PC-9 (cell line): ENCODE measurements at places on chromosomes 6 and 20.

GRCh38 chr6:123844011-123844410 is 40.3 kb downstream of the NKAIN2 start:
- no peaks in the 10 kb centered on the region for H3K27me3 ChIP-seq
- no peaks in the 10 kb centered on the region for H3K4me1 ChIP-seq
- H3K36me3 ChIP-seq, result no peaks in the 10 kb centered on the region
- no peak overlapping the region for H3K4me3 ChIP-seq
- no peak for DNase-seq

- H3K4me1 ChIP-seq, result no peaks in the 10 kb centered on the region
- H3K27ac ChIP-seq, result no peak overlapping the region
- H3K4me3 ChIP-seq, result no peak overlapping the region
- peak; percentile 6 for DNase-seq
- no peaks in the 10 kb centered on the region for H3K27me3 ChIP-seq
- peaks cover 14% of the 10 kb centered on the region for H3K36me3 ChIP-seq
These were observed 130.5 kb downstream of the ZFP64 start for GRCh38 chr20:52060794-52061714.

GRCh38 chr6:128241216-128241615 is 279.2 kb downstream of the PTPRK start:
- no peaks in the 10 kb centered on the region for H3K27me3 ChIP-seq
- H3K4me3 ChIP-seq, result no peak overlapping the region
- no peaks in the 10 kb centered on the region for H3K36me3 ChIP-seq
- H3K27ac ChIP-seq, result no peak overlapping the region

GRCh38 chr6:73665686-73666319 is 12.0 kb upstream of the SLC17A5 start:
- peak; percentile 80 for DNase-seq
- H3K27me3 ChIP-seq, result no peaks in the 10 kb centered on the region
- H3K4me3 ChIP-seq, result no peak overlapping the region
- H3K27ac ChIP-seq, result peak overlapping the region; percentile 39; the same call in 1 of the 2 replicates
- peaks cover 21% of the 10 kb centered on the region for H3K4me1 ChIP-seq
- H3K36me3 ChIP-seq, result no peaks in the 10 kb centered on the region

GRCh38 chr6:163263196-163263595 is 151.3 kb upstream of the QKI start:
- peaks cover 9% of the 10 kb centered on the region for H3K4me1 ChIP-seq
- H3K27me3 ChIP-seq, result no peaks in the 10 kb centered on the region
- H3K4me3 ChIP-seq, result no peak overlapping the region
- DNase-seq, result no peak
- no peaks in the 10 kb centered on the region for H3K36me3 ChIP-seq
- no peak overlapping the region for H3K27ac ChIP-seq

- no peak overlapping the region for H3K27ac ChIP-seq
- H3K4me3 ChIP-seq, result no peak overlapping the region
- H3K27me3 ChIP-seq, result peaks cover 96% of the 10 kb centered on the region
- no peaks in the 10 kb centered on the region for H3K36me3 ChIP-seq
- DNase-seq, result no peak
- H3K4me1 ChIP-seq, result no peaks in the 10 kb centered on the region
These were observed 52.1 kb upstream of the BHLHE23 start for GRCh38 chr20:63058696-63059335.

- H3K4me1 ChIP-seq, result peaks cover 37% of the 10 kb centered on the region
- peak overlapping the region; percentile 66 for H3K4me3 ChIP-seq
- DNase-seq, result no peak
- H3K27me3 ChIP-seq, result no peaks in the 10 kb centered on the region
- no peaks in the 10 kb centered on the region for H3K36me3 ChIP-seq
These were observed 1.7 kb upstream of the AIG1 start for GRCh38 chr6:143058987-143059386.

DNA sequence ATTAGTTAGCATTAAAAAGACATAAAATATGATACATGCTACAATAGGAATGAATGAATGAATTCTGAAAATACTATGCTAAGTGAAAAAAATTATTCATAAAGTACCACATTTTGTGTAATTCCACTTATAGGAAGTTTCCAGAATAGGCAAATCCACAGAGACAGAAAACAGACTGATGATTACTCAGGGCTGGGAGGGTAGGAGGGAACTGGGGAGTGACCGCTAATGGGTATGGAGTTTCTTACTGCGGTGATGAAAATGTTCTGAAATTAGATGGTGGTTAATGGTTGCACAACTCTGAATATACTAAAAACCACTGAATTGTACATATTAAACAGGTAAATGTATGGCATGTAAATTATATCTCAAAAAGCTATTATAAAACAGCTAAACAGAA is 22.6 kb downstream of the FERMT1 start:
- no peaks in the 10 kb centered on the region for H3K27me3 ChIP-seq
- DNase-seq, result no peak
- no peak overlapping the region for H3K27ac ChIP-seq
